ENCODE measurements at places on chromosomes 7 and 10.

GRCh38 chr7:130305433-130306042 lies 12.6 kb downstream of the CPA4 start:
- DNase-seq, result no peak

DNA sequence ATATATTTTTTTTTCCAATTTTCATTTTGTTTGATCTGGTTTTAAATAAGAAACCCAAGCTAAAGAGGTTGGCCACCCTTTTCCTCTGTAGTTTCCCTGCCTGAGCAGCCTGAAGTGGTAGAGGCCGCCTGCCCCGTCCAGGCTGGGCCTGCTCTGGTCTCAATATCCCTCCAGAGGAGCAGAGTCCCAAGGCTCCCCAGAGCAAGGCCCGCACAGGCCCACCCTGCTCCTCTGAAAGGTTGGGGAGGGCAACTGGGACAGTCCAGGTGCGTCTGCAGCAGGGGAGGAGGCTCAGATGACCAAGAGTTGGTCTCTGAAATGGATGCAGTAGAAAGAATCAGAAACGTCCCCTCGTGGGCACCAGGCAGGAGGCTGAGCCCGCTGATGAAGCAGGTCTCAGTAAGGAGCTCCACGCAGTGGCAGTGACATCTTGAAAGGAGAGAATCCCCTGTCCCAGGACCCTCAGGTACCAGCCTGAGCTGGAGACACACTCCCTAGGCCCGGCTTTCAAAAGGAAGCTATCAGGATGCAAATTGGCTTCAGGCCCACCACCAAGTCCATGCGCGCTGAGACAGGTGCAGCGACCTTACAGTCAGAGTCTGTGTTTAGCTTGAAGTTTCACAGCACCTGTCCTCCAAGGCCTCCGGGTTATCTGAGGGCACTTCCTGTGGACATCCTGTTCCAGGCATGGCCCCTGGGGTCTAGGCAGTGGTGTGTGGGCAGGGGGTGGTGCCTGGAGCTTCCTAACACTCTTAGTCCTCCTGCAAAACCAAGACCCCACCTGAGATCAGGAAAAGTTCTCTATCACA lies 37.7 kb downstream of the EN2 start:
- no peak for DNase-seq

GRCh38 chr10:70575874-70576802 lies 26.4 kb downstream of the PRF1 start:
- no peak for DNase-seq

DNA sequence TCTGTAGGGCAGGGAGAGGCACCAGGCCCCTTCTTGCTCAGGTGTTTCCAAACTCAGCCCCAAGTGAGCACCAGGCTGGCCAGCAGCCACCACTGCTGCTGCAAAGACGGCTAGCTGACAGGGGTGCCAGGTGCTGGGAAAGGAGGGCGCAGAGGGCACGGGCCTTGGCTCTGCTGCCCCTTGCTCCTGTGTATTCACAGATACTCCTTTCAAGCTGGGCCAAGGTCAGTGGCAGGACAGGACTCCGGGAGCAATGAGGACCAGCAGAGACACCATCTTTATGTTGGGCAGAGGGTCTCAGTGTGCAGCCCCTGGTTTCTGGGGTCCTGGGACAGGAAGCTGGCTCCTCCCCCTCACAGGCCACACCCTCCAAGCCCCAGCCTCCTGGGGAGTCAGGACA lies 110.1 kb downstream of the SMURF1 start:
- DNase-seq, result no peak

- no peak for DNase-seq
These were observed 18.6 kb upstream of the DNAJB6 start for GRCh38 chr7:157318015-157318706.

GRCh38 chr7:143188994-143189393 lies 5.8 kb downstream of the TAS2R39 start:
- no peak for DNase-seq

All from right renal cortex interstitium (tissue), 3 donors.